Right renal cortex interstitium (tissue), 3 donors: ENCODE measurements at places on chromosomes 4 and X. TPM values are rescaled to one million over a fixed set of nuclear protein-coding genes. Genes with fewer than 3 reads are reported as not detected.

Gene TMEM128
- polyA plus RNA-seq: 47.4 TPM

DNA sequence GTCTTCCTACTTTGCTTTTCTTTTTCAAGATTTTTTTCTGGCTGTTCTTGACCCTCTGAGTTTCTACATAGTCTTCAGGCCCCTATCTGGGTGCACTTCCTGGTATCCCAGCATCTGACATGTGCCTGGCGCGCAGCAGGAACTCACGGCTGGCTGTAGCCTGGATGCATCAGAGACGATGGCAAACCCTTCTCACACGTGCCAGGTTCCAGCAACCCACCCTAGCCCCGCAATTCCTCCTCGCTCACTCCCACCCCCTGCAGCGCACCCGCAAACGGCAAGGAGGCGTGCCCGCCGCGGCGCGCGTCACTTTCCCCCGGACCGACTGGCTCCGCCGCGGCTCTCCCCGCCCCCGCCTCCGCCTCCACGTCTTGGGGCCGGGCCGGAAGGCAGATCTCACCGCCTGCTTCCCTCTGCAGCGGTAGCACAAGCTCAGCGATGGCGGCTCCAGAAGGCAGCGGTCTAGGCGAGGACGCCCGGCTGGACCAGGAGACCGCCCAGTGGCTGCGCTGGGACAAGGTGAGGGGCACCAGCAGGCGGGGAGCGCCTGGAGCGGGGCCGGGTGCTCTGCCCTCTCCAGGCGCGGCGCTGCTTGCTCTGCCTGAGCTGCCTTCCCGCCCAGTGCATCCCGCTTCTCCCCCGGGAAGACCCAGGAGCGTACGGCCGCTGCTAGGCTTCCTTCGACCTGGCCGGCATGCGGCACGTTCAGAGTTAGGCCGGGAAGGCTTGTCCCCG lies at the start of gene PGM2:
Gene PGM2, plus strand, starts transcription at position 392 of the 735 bp plus-strand sequence. Its CDS starts 47 bp downstream, at position 439.
- DNase-seq: peak; percentile 80

DNA sequence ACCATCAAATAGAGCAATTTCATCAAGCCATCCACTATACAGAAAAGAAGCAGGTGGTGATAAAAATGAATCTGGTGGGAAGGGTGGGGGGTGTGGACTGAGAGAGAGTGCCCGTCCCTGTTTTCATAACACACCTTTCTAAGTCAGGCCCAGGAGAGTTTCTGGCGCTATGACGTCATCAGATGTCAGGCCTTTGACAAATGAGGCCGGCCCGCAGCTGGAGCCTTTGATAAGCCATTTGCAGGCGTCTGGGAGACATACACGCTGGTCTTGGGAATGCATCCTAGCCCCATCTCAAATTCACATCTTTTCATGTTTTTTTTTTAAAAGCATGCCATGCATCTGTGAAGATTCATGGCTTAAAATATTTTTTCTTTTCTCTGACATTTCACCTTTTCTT lies 404.5 kb downstream of the BCOR start:
- no peak for DNase-seq

- no peak for DNase-seq
These were observed 65.6 kb upstream of the PGM2 start for GRCh38 chr4:37760840-37761239.
